Mesothelial cell of epicardium (in vitro differentiated cells): ENCODE measurements at places on chromosomes 6 and 20.
A peak's percentile ranks its signal among the peaks of the same experiment; 100 is the strongest.

- DNase-seq = no peak
These were observed 671.5 kb downstream of the DHX35 start for GRCh38 chr20:39633689-39634088.

DNA sequence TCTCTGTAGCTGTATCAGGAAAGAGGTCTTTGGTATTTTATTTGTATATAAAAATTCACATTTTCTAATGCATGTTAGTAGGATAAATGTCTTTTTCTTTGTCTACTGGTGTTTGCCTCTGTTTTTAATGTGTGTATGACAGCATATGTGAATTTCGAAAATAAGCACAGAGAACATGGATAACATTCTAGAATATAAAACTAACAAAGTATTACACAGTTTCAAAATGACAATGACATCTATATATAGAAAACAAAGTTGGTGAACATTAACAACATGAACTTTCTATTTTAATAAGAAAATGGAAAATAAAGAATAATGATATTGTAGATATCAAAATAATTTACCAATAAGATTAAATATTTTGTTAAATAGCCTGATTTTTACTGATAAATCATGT, 608.0 kb downstream of the COL12A1 start:
- DNase-seq = no peak

DNA sequence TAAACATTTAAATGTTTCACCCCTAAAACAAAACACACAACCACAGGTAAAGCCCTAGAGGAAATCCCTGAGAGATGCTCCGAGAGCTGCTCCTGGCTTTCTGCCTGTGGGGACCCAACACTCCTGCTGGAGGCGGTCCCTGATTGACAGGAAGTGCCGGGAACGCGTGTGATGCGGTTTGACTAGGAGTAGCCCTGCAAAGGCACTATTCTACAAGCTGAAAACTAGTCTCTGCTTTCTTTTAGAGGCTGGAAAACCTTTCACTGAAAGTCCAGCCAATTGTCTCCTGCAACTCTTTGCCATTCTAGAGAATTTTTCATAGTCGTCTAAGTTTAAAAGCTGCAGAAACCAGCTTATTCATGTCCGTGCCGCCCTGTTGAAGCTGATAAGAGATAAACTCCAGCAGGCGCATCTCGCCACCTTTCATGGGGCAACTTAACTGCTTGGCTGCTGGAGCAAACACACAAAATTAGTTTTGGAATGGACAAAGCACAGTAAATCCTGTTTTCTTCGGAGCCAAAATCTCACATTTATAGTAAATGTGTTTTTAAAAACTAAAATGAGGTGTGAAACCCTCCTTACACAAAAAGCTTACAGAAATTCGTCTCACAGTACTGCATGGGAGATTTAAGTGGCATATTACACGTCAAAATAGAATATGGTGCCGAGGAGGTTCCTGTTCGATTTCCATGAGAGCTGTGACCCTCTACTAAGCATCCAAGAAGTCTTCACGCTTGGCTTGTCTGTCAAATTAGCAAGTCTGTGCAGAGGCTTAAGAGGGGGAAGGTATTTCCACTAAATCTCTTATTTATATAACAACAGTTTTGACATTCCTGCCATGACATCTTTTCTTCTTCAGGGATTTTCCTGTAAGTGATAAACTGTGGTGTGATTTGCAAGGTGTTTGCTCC, 46.9 kb downstream of the DACT2 start:
- no peak for DNase-seq

DNA sequence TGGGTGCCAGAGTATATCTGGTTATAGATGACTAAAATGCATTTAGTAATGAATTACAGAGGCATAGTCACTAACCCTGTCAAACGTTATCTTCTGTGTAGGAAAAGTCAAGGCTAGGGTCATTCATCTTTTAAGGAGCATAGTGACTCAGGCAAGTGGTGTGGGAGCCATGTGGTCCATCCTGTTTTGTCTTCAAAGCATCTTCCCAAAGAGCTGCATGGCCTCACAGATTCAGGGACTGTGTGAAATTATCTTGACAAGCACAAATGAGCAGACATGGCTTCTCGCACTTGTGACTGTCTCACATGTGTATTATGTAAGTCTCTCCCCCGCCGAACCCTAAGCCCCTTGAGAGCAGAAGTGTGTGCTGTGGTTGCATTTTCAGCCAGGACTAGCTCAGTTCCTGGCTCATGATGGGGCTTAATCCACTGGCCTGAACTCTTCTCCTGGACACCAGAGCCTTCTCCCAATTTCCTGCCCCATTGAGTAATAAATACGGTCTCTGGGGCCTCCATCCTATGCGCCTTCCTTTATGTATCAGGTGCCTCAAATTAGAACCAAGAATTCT, 769.1 kb downstream of the QKI start:
- no peak for DNase-seq

- no peak for DNase-seq
These were observed 146.4 kb downstream of the AKAP7 start for GRCh38 chr6:131281471-131282270.

GRCh38 chr20:23244156-23244915, 106.3 kb upstream of the NXT1 start:
- DNase-seq = peak; percentile 34

- DNase-seq = no peak
These were observed 393.7 kb downstream of the ZFAND3 start for GRCh38 chr6:38213251-38213658.

DNA sequence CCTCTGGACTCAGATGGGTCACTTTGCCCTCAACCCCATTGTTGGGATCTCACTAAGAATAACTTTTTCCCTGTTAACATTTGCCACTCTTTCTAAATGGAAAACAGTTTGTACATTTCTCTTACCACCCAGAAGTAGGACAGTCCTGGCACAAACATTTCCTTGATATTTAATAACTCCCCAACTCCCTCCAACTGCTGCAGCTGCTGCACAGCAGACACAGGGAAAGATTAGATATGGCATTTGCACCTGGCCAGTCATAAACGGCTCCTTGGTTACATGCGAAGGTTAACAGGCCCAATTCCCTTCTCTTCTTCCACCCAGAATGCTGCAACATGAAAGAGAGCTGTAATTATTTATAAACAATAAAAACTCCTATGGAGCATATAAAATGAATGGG, 55.9 kb upstream of the SOX4 start:
- no peak for DNase-seq
